ENCODE measurements at places on chromosomes 4 and X.

DNA sequence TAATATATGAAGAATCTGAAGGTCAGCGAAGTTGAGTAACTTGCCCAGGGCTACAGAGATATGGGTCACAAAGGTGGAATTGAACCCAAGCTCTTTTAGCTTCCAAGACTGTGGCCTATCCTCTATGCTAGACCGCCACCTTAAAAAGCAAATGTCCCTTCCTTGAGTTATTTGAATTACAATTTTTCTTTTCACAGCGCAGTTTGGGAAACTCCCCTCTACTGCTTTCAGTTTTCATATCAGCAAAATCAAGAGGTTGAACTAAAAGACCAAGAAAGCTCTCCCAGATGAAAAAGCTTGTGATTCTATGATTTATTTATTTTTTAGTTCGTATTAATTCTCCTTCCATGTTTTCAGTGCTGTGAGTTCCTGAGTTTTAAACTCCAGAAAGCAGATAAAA lies 174.5 kb upstream of the C1QTNF7 start:
- no peak for DNase-seq

- no peak for DNase-seq
Observed at GRCh38 chr4:104486716-104487504, 7.8 kb downstream of the CXXC4 start.

- no peak for DNase-seq
Observed at GRCh38 chrX:18707426-18708049, at the start of gene PPEF1. TSS of gene PPEF1 (plus strand) at chrX:18707645. CDS start at chrX:18707781, 136 bp downstream.

GRCh38 chrX:101691835-101692234 lies 32.2 kb upstream of the ARMCX2 start:
- DNase-seq, result no peak

DNA sequence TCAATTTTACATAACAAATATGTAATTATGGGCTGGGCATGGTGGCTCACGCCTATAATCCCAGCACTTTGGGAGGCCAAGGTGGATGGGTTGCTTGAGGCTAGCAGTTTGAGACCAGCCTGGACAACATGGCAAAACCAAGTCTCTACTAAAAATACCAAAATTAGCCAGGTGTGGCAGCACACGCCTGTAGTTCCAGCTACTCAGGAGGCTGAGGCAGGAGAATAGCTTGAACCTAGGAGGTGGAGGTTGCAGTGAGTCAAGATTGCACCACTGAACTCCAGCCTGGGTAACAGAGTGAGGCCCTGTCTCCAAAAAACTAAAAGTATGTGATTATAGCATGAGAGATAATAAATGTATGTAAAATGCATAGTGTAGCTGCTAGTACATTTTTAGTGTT lies 229.0 kb downstream of the PPARGC1A start:
- DNase-seq, result no peak

Measured in mammary epithelial cell (primary cell).